Left renal pelvis (tissue), 4 donors: ENCODE measurements at places on chromosomes 13 and 19. TPM values are rescaled to one million over a fixed set of nuclear protein-coding genes. Genes with fewer than 3 reads are reported as not detected.

SMAD9 gene
- 27.3 TPM for polyA plus RNA-seq

ZNF568 gene
- polyA plus RNA-seq, result 24.8 TPM

PAK4 gene
- 49.1 TPM for polyA plus RNA-seq

CATSPERD gene
- polyA plus RNA-seq, result not detected

C19orf81 gene
- 2.6 TPM for polyA plus RNA-seq

ZNF628 gene
- polyA plus RNA-seq, result 4.0 TPM

CLEC4M gene
- 1.7 TPM for polyA plus RNA-seq

OVOL3 gene
- not detected for polyA plus RNA-seq

SYNE4 gene
- polyA plus RNA-seq, result 1.7 TPM

TMC4 gene
- 29.4 TPM for polyA plus RNA-seq

CGB3 gene
- not detected for polyA plus RNA-seq

HPN gene
- polyA plus RNA-seq, result 68.0 TPM

ZBTB32 gene
- polyA plus RNA-seq, result 0.60 TPM

KCNJ14 gene
- 0.54 TPM for polyA plus RNA-seq

ZNF541 gene
- 0.19 TPM for polyA plus RNA-seq

PLIN3 gene
- polyA plus RNA-seq, result 37.8 TPM

TICAM1 gene
- 5.1 TPM for polyA plus RNA-seq

PLPPR2 gene
- polyA plus RNA-seq, result 14.0 TPM

VSTM1 gene
- not detected for polyA plus RNA-seq

SERP2 gene
- 13.0 TPM for polyA plus RNA-seq

ZNF492 gene
- 2.7 TPM for polyA plus RNA-seq

LYL1 gene
- 3.5 TPM for polyA plus RNA-seq

IGFL2 gene
- not detected for polyA plus RNA-seq

ALOX5AP gene
- polyA plus RNA-seq, result 13.2 TPM
